IMR-90 (cell line): ENCODE measurements at places on chromosomes 1 and 21. TPM values are rescaled to one million over a fixed set of nuclear protein-coding genes. Genes with fewer than 3 reads are reported as not detected.

DNA sequence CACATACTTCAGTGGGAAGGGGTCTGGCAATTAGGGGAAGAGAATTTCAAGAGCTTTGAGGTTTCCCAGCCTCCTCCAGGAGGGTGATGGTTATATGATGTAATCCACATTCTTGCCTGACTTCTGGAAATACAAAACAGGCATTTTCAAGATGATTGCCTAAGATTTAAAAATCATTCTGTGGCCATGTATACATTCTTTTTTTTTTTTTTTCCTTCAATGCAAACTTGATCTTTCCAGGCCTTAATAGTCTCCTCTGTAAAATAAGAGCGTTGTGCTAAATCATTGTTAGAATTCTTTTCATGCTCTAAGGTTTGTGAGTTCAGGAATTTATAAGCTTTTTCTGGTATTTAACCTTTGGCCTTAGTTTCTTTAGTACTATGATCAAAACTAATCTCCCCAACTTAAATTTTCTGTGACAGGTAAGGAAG is 192.3 kb upstream of the HMCN1 start:
- DNase-seq = peak; percentile 65

Gene ACTL8
- total RNA-seq = under 0.01 and 0.28 TPM in 2 replicates

- peak; percentile 92 for DNase-seq
Observed at GRCh38 chr1:106937104-106937503, 119.4 kb upstream of the PRMT6 start.

GRCh38 chr1:244137725-244138124 is 86.6 kb downstream of the ZBTB18 start:
- peak; percentile 37 for DNase-seq

Gene SLC25A44
- 12.7 and 12.8 TPM in 2 replicates for total RNA-seq

Gene LAD1
- under 0.01 TPM in 1 of 2 replicates, not detected in the other for total RNA-seq

- peak; percentile 35 for DNase-seq
Observed at GRCh38 chr21:45562402-45562801, 20.2 kb upstream of the SLC19A1 start.

GRCh38 chr1:226939438-226940028 is 561 bp upstream of the COQ8A start:
- no peak for DNase-seq

DNA sequence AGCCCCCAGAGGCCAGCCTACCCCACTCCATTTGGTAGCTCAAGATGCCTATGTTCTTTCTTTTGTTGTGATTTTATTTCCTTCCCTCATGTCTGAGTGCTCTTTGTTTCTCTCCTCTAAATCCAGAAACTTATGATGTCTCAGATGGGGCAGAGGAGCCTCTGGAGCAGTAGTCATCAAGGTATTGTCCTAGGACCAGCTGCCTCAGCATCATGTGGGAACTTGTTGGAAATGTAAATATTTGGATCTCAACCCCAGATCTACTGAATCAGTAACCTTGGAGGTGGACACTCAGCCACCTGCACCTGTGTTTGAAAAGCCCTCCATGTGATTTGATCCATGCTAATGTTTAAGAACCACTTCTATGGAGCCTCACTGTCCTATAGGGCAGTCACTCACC is 593.1 kb upstream of the PLXNA2 start:
- no peak for DNase-seq

Gene FCRLA
- total RNA-seq = 0.28 and 0.36 TPM in 2 replicates

- no peak for DNase-seq
Observed at GRCh38 chr1:12127206-12127810, 39.5 kb upstream of the TNFRSF1B start.
